Stimulated activated CD8-positive, alpha-beta memory T cell treated with anti-CD3 and anti-CD28 coated beads, Interleukin-15, amount 100 ng/mL, for 48 hours (primary cell): ENCODE measurements at places on chromosomes 7 and 10.
A peak's percentile ranks its signal among the peaks of the same experiment; 100 is the strongest.

DNA sequence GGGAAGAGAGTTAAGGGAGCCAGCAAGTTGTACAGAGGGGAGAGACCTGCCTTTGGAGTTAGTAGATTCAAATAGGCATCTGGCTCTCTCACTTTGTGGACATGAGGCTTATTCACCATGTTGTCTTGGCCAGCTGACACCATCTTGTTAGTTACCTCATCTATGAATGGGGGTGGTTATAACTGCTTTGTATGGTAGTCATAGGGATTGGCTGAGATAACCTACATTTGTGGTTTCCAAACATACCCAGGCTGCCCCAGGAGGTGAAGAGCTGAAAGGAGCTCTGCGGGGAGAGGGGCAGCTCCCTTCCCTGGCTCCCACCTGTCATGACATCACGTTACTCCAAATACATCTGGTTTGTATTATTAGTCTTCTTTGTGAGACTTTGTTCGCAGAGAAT, 393.3 kb upstream of the AUTS2 start:
- no peak for DNase-seq

GRCh38 chr10:27390681-27391080, 113.4 kb upstream of the RAB18 start:
- no peak for DNase-seq

- no peak for DNase-seq
Measured at GRCh38 chr10:132607491-132607890, 69.9 kb downstream of the INPP5A start.

- peak; percentile 56 for DNase-seq
Measured at GRCh38 chr7:6530626-6531491, 20.4 kb downstream of the GRID2IP start.
